Activated T-helper 2 cell treated with anti-CD3 and anti-CD28 coated beads, Interferon-gamma antibody, Interleukin-2, Interleukin-4, amounts not matched to agents 10 μg/mL and 5 μg/mL and 100 μg/mL, durations not matched to agents 14 hours and 24 hours and 36 hours (primary cell): ENCODE measurements at places on chromosomes 3 and 15.

DNA sequence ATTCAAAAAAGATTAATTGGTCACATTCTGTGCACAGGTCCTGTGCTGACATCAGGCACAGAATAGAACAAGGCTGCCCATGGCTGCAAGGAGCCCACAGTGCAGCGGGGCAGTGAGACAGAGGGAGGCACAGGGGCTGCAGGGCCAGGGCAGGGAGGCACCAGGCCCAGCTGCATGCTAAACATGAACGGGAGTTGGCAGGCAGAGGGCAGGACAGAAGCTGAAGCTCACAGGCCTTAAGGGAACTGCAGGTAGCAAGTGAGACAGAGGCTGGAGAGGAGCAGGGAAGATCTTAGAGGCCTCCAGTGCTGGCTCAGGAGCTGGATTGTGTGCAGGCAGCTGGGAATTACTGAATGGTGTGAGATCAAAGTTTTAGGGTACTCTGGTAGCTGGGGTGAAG, 26.2 kb downstream of the IDH3A start:
- no peak for DNase-seq

- DNase-seq = no peak
Measured at GRCh38 chr15:60010858-60011257, 6.7 kb downstream of the FOXB1 start.

- no peak for DNase-seq
Measured at GRCh38 chr3:19213603-19214220, 65.4 kb downstream of the KCNH8 start.

- no peak for DNase-seq
Measured at GRCh38 chr3:139620438-139620837, 57.3 kb downstream of the NMNAT3 start.

DNA sequence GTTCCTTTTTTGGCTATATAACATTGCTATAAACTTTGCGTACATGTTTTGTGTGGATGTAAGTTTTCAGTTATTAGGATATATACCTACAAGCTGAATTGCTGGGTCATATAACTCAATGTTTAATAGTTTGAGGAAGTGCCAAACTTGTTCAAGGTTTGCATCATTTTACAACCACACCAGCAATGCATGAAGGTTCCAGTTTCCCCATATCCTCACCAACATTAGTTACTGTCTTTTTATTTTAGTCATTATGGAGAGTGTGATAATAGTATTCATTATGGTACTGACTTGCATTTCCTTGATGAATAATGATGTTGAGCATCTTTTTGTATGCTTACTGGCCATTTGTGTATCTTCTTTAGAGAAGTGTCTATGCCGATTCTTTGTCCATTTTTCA, 112.3 kb downstream of the NR1I2 start:
- no peak for DNase-seq

DNA sequence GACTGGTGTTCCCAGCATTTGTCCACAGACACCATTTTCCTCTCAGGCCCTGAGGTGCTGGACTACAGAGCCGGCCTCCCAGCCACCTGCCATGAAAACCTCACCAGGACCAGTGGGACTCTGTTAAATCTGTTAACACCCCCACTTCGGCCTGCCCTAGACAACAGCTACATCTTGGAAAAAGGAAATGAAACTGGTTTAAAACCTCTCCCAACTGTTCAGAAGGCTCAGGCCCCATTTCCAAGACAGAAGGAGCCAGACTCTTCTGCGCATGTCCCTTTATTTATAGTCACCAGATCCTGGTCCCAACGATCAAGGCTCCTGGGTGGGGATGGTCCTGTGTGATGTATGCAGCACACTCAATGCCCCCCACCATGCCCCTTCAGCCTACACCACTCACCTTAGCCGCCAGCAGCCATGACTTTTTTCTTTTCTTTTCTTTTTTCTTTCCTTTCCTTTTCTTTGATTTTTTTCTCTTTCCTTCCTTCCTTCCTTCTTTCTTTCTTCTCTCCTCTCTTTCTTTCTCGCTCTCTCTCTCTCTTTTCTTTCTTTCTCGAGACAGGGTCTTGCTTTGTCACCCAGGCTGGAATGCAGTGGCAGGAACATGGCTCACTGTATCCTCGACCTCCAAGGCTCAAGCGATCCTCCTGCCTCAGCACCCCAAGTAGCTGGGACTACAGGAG, 25.5 kb upstream of the FLNB start:
- no peak for DNase-seq

DNA sequence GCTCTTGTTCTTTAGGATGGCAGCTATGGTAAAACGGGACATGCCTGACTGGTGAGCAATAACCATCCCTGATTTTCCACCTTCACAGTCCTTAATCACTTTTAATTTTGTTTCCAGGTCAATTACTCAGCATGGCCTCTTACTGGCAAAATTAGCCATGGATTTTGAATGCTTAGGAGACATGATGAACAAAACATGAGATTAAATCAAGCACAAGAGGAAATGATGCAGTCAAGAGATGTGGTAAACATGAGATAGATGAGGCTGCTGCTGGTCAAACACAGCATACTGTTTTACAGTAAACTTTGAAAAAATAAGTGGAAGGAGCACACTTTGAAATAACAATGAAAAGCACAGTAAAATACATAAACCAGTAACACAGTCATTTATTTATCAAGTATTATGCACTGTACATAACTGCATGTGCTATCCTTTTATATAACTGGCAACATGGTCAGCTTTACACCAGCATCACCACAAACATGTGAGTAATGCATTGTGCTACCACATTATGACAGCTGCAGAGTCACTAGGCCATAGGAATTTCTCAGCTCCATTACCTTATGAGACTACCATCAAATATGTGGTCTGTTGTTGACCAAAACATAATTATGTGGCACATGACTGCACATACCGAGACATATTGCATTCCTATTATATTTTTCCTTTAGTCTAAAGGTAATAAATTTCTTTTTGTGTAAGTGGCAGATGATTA, 30.1 kb upstream of the ZNF502 start:
- no peak for DNase-seq

- no peak for DNase-seq
Measured at GRCh38 chr15:53472883-53473282, 286.6 kb downstream of the WDR72 start.

DNA sequence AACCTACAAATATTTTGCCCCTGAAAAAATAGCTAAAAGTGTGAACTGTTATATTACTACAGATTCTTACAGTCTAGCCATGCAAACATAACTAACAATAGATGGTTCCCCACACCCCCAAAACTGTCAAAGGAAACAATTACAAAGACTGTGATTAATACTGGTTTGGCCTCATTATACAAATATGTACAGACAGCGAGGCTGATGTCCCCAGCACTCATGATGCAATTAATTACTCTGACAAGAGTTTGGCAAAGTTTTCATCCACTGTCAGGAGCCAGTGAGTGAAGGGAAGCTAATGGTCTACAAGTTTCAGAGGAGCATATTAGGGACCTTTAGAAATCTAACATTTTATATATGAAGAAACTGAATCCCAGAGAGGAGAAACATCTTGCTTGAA, 61.0 kb downstream of the HMG20A start:
- DNase-seq = no peak

DNA sequence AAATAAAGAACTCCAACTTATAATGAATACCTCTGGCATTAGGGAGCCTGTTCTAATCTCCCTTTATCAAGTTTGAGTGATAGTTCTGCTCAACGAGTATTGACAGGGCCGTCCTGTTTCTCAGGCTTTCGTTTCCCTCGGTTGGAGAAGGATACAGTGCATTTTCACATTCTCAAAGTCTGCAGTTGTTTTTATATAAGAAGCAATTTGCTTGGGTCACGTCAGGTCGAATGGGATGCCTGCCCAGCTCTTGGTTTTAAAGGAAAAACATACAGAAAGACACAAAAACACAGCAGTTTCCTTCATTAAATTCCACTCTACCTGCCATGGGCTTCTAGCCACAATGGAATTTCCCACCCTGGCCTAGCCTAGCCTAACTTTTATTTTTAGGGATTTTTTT, 366.3 kb downstream of the TIGIT start:
- DNase-seq = no peak

GRCh38 chr15:46394463-46394862, 759.6 kb downstream of the SQOR start:
- DNase-seq = no peak

DNA sequence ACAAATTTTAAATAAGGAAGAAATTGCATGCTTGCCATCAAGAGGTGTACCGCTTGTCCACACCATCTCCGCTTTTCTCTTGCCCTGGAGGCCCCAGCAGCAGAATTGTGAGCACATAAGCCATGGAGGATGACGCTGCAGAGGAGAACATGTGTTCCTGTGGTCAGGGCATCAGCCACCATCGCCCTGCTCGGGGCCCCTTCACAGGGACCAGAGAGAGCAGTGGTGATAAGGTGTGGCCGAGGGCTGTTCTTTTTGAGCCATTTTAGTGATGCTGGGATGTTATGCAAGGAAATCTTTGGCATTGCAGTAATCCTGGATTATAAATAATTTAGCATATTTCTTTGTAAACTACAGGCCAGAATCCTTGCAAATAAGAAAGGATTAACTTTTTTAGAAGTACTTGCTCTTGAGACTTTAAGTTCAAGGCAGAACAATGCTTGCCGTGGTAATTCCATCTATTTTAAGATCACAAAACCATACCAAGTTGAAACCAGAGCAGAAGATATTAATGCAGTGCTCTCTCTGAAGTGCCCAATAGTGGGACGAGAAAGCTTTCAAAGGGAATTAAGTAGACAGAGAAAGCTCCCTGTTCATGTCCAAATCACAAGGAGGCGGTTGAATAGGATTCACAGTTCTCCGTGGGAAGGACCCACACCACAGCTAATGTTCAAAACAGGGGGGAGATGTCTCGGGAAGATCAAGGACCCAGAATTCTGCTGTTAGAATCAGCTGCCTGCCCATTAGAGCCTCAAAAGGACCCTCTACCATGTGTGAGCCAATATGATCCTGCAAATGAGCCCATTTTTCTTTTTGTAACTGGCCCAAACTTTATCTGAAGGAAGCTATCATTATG, 338.5 kb downstream of the RORA start:
- DNase-seq = no peak

DNA sequence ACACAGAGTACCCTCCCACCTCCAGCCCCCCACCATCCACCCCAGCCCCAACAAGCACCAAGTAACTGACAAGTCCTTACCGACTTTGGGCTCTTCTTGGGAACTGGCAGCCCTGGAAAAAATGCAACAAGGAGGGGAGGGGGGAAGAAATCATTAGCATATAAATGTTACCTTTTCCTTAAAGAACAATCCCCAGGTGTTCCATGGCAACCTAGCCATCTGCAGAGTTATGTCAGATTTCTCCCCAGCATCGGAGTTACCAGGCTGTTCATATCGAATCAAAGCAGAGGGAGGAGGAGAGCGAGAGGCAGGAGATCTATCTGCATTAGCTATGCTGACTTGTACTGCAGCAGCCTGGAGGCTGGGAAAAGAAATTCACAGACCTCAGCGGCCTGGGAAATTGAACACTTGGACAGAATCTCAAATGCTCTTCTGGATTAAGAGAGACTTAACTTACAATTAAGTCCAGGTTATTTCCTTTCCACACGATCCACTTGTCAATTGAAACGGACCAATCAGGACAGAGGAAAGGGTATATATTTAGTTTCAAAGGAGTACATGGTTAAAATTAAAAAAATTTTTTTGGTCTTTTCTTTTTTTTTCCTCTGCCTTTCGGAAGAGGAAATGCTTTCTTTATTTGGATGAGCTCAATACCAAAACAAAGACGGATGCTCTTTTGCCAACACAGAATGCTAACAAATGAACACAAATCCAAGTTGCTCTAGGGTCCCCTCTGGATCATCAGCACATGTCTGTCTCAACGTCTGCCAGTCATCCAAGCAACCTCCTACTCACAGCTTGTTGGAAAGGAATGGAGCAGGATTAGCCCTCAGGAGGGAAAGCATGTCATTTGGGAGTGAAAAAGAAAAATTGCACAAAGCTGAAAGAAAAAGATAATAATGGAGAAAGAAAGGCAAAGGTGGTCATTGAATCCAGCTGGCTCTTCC, 637.1 kb downstream of the MAGI1 start:
- no peak for DNase-seq

- no peak for DNase-seq
Measured at GRCh38 chr15:101138913-101139880, 112.7 kb downstream of the CHSY1 start.

DNA sequence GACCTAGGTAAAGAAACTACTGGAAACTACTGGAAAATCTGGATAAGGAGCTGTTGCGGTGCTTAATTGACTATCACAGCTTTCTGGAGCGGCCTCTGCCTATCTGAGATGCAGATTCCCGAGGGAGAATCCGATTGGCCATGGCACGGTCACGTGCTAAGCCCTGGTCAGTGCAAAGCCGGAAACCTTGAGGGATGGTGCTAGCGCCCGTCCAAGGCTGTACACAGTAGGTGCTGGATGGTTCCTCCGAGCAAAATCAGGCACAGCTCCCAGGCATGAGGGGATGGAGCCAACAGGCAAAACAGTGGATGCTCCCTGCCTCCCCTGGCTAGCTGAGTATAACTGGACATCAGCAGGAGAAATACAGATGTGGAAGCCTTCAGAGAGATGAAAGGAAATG, 238.7 kb upstream of the HES1 start:
- DNase-seq = no peak

- no peak for DNase-seq
Measured at GRCh38 chr3:123071581-123071980, 4.8 kb downstream of the PDIA5 start.

- no peak for DNase-seq
Measured at GRCh38 chr3:60289341-60290121, 961.7 kb downstream of the FHIT start.

DNA sequence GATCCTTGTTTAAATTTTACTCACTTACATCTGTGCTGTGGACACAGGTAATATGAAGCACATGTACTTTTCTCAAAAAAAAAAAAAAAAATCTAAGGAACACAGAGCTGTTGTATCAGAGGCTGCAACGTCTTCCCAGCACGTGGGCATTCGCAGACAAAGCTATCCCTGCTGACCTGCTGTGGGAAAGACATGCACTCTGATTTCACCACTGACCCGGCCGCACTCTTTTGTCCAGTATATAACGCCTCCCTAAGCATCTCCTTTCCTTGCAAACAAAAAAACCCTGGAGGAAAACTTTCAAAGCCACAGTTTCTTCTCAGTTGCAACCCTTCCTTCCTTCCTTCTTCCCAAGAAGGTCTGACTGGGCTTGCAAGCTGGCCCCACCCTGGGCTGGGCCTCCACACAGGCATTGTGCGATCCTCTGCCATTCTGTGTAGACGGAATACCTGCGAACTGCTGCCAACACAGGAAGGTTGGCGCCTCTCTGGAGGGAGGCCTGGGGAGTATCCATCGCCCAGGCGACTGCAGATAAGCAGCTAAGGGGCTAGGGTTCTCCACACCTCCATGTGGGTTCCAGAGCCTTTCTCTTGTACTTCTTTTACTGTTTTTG, 50.8 kb downstream of the SLC12A8 start:
- DNase-seq = no peak

GRCh38 chr15:97425596-97425995, 534.9 kb upstream of the ARRDC4 start:
- DNase-seq = no peak
